Pulmonary artery endothelial cell (primary cell): ENCODE measurements at places on chromosomes 16 and 17. TPM values are rescaled to one million over a fixed set of nuclear protein-coding genes. Genes with fewer than 3 reads are reported as not detected.

- DNase-seq = no peak
These were observed 184.4 kb downstream of the SNX29 start for GRCh38 chr16:12160815-12161550.

- DNase-seq = no peak
These were observed 849 bp downstream of the CAPN15 start for GRCh38 chr16:528111-529011.

Gene TMEM100
- total RNA-seq = 0.33 and 0.60 TPM in 2 replicates

Gene TGFB1I1
- 32.1 and 56.6 TPM in 2 replicates for total RNA-seq

Gene SPN
- not detected in 2 replicates for total RNA-seq

DNA sequence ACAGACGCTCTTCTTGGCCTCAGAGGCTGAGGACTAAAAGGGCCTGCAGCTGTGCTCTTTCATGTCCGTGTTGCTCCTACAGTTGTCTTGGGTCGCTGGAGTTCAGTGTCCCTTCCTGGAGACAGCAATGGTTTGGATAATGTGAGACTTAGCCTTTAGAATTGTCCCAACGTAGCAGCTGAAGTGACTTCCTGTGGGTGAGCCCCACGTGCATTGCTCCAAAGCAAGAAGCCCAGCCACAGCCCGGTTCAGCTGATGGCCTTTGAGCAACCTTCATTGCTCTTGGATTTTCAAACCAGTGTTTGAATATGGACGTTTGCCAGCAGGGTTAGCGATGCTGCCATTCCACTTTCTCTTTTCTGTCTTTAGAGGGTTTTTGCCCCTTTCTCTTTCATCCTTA is 19.7 kb downstream of the TMEM11 start:
- no peak for DNase-seq

GRCh38 chr17:65109990-65110680 is 27.0 kb upstream of the RGS9 start:
- DNase-seq = no peak

Gene ABI3
- total RNA-seq = 21.7 and 26.5 TPM in 2 replicates

DNA sequence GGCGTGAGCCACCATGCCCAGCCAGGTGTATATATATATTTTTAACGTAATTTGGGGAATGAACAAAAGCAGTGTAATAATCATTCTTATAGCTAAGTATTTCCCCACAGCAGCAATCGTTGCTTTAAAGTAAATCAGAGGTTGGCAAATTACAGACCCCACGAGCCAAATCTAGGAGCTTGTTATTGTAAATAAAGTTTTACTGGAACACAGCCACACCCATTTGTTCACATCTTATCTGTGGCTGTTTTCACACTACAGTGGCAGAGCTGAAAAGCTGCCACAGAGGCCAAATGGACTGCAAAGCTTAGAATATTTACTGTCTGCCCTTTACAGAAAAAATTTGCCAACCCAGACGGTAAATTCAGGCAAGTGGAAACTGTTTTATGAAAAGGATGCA is 50.8 kb downstream of the RAB11FIP4 start:
- DNase-seq = no peak

- DNase-seq = no peak
These were observed 14.6 kb downstream of the DHRS7B start for GRCh38 chr17:21141331-21141730.

GRCh38 chr17:75765981-75766380 is 989 bp upstream of the GALK1 start:
- no peak for DNase-seq

Gene CORO1A
- 1.8 and 2.0 TPM in 2 replicates for total RNA-seq

DNA sequence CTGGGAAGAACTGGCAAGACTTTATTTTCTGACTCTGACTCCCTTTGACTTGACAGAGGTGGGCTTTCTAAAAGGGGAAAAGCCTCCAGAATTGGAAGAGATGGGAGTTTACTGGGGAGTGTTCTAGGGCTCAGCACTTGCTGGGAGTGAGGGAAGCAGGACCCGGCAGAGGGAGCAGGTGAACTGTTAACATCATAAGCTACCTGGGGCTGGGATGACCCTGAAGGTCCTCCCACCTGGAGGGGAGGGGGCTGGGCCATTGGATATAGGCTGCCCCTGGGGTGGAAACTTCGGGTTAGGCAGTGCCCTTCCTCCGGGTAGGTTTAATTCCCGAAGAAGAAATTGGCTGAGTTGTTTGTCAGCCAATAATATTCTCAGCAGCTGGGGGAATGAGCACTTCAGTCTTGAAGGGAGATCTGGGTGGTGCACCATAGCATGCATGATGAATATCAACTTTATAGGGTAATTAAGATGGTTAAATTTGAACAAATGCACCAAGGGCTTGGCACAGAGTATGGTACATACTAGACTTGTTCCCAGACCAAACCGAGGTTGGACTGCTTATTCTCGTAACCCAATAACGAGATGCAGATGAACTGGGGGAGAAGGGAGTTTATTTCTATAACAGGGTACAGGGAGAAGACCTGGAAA is 337.0 kb downstream of the HAPSTR1 start:
- DNase-seq = no peak
